CD4-positive, alpha-beta T cell treated with Interferon gamma for 1 hour (primary cell): ENCODE measurements at places on chromosomes 5 and 9.

DNA sequence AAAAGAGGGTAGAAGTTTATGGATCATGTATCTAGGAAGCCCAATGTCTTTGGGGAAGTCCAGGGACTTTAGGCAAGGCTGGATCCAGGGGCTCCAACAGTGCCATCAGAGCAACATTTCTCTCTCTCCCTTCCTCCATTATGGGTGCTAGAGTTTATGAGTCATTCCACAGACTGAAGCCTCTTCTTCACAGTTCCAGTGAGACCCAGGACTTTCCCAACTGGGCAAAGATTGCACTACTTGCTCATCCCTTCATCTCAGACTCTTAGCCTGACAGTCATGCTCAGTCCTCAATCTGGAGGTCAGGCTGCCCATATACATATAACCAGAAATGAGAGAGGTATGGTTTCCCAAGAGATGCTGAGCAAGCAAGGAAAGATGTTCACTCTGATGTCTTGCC is 110.7 kb downstream of the FEM1C start:
- DNase-seq, result no peak

- no peak for DNase-seq
These were observed 48.1 kb upstream of the SH3PXD2B start for GRCh38 chr5:172502410-172502809.

DNA sequence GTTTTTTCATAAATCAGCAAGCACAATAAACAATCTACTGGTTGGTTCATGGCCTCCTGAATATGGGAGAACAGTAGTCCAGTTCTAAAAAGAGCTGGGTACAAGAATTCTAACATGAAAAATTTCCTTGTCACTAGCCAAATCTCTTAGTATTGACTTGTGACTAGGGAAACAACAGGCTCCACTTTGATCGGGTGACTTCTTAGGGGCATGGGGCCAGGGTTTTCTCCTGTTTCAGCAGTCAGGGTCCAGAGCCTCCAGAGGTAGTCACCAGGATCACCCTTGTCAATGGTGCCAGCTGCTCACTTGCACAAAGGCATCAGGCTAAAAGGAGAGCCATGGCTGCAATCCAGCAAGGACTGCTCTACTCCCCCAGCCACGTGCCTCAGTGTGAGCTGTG is 38.1 kb downstream of the LPAR1 start:
- DNase-seq, result no peak

GRCh38 chr5:143207563-143208364 is 195.7 kb downstream of the NR3C1 start:
- DNase-seq, result no peak

- no peak for DNase-seq
These were observed 19.7 kb downstream of the HMGXB3 start for GRCh38 chr5:150020249-150020648.

DNA sequence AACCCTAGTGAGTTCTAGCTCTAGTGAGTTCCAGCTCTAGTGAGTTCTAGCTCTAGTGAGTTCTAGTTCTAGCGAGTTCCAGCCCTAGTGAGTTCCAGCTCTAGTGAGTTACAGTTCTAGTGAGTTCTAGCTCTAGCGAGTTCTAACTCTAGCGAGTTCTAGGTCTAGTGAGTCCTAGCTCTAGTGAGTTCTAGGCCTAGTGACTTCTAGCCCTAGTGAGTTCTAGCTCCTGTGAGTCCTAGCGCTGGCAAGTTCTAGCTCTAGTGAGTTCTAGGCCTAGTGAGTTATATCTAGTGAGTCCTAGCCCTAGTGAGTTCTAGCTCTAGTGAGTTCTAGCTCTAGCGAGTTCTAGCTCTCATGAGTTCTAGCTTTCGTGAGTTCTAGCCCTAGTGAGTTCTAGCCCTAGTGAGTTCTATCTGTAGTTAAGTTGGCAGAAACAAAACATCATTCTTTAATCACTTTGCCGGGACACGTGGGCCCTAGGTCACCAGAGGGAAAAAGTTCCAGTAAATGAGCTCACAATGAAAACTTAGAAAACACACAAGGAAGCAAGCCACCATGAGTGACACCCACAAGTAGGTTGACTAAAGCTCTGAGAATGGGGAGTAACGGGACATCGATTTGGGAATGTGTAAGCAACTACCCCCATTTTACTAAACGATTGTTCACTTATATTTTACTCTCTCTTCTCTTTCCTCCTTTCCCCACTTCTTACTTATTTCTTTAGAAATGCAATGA is 47.5 kb downstream of the EXD3 start:
- no peak for DNase-seq

DNA sequence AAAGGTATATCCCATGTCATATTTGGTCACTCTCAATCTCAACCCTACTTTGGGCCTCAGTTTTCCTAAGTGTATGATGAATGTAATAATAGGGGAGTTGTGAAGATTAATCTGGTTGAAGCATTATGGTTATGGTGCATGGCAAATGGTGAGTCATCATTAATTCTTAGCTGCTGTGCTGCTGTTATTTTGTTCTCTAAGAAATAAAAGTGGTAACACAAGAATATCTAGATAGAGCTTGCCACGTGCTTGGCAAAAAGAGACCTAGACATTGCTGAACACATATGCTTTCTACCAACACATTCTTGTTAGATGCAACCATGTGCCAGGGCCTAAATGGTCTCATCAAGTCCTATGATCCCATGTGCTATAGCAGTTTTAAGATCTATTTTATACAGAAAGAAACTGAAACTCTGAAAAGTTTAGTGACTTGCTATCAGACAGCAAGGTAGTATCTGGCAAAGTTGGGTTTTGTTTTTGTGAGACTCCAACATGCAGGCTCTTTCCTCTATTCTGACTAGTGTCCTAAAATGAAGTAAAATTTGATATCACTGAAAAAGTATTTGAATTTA is 699.9 kb upstream of the MEF2C start:
- DNase-seq, result no peak

DNA sequence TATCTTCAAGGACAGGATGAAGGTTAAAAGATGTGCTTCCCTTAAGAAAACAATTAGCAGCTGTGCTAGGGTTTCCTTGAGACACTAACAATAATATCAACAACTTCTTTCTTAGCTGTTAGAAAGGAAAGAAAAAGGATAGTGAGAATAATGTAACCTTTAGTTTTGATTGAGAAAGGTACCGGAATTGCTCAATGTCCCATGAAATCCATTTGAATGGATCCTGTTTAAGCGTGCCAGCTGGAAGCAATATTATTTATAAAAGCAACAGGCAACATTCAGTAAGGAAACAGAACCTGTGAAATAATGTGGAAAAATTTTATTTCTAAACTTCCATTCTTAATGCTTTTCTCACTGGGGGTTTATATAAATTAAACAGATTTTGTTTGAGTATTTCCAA is 120.9 kb downstream of the CCDC192 start:
- no peak for DNase-seq
